ENCODE measurements at places on chromosomes 12 and 14.

DNA sequence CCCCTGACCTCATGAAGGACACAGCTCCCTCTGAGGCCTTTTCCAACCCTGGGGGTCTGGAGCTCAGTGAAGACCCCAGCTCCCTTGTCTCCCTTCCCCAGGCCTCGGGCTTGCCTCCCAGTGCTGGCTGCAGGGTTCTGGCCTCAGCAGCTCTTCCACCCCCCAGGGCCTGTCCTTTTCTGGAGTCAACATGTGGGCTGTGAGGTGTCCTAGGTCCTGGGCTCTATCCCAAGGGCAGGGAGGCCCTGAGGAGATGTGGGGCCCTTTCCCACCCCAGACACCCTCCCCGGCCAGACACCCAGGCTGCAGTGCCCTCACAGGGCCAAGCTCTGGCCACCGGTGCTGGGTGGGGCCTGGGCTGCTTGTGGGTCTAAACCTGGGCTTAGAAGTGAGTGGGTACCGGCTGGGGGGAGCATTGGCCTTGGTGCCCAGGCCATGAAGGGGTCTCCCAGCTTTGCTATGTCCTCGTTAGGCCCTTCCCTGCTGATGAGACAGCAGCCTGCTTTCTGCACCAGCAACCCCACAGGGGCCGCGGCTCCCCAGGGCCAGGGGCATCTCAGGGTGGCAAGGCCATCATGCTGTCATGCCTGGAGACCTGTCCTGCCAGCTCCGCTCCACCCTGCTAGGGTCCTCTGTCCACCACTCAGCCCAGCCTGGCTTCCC lies 2.7 kb upstream of the CRIP2 start:
- DNase-seq = no peak

GRCh38 chr12:120972870-120973543 lies 5.3 kb upstream of the HNF1A start:
- no peak for DNase-seq

- DNase-seq = no peak
Observed at GRCh38 chr12:110004598-110004997, 5.4 kb downstream of the ANKRD13A start.

- DNase-seq = no peak
Observed at GRCh38 chr14:99348816-99349614, 77.0 kb upstream of the BCL11B start.

GRCh38 chr14:48672506-48672905 lies 913.7 kb downstream of the RPS29 start:
- no peak for DNase-seq

DNA sequence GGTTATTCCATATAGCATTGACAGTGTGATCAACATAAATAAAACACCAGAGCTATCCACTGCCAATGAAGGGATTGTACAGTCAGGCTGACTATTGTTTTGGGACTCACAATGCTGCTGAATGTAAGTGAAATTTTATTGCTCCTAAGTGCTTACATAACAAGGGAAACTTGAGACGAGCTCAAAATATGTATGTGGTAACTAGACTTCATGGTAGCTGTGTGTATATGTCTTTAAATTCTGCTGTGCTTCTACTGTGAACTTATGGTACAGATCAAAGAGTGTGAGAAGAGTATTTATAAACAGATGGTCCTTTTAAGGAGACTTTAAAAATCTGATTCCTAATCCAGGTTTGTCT lies 6.9 kb downstream of the FLRT2 start:
- DNase-seq = no peak

DNA sequence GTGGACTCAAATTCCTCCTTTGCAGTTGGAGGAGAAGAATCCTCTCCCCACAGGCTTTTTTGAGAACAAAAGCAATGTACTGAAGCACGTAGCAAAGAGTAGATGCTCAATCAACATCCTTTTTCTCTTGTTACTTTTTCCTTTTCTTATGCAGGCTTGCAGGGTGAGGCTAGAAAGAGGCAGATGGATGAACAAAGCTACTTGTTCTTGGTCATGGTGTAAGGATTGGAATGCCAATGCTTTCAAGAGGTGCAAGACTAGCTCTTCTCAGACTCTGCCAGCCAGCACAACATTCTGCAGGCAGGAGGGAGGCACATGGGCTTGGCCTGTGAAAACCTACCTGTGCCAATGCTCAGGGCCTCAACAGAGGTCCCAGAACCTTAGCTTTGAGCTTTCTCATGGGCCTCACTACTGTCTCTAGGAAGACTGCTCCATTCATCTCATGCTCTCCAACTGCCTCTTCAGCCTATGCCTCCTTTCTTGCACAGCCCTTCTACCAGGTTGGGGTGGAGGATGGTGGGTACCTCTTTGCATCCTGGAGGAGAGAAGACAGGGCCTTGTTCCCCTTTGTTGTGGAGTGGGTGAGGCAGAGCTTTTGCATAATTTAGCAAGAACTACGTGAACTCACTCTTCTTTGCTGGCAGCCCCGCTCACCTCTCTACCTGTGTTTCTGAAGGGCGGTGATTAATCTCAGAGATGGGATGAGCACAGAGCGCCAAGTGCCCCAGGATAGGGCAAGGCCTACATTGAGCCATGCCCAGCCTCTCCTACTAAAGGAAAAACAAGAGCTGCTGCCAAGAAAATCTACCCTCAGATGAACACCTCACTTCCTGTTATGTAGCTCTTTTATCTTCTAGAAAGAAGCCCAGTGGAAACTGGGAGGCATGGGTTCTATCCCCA lies 1119.7 kb downstream of the VRK1 start:
- DNase-seq = no peak

DNA sequence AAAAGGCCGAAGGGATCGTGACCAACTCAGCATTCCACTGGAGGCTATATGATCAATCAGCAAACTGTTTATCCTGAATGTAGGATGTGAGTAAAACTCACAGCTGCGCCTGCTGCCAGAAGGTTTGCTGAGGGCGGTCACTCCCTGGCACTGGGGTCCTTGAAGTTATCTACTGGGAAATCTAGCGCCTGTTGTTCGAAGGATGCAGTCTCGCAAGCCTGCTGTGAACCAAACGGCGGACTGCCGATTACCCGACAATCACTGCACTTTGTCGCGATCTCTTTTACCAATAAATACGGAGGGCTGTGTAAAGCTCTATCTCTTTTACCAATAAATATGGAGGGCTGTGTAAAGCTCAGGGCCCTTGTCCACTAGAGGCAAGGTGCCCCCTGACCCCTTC lies 12.9 kb downstream of the DDX51 start:
- DNase-seq = no peak

DNA sequence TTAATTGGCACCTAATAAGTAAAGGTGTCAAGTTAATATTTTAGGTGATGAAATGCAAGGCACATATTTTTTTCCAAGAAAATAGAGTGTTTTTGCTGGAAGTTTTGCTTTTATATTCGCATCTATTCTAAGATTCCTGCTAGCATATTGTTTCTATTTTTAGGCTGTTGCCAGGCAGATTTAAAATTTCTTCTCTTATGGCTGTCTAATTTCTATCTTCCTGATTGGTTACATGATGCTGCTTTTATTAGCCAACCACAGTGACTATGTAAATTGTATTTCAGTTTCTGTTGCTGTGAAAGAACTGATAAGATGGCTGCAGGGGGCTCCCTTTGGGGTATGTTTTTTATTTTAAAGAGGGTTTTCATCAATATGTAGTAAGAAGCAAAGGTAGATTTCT lies 42.7 kb downstream of the ATF7IP start:
- no peak for DNase-seq

- no peak for DNase-seq
Observed at GRCh38 chr12:64608901-64609535, 1.3 kb upstream of the RASSF3 start.

DNA sequence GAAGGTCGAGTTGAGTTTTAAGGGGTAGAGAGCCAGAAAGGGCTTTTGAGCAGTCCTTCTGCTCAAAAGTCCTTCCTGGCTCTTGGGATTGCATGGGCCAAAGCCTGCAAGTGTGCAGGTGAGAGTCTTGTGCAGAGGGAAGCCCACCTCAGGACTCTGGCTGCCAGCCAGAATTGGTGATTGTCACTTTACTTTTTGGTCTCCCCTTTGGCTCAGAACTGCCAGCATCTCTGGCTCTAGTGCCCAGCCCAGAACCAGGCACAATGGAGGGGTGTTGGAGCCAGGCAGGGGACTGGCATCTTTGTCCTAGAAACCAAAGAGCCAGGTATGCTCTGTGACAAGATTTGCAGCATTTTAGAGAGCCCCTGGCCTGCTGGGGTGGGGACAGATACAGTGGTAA lies 23.5 kb downstream of the FAM222A start:
- DNase-seq = no peak

GRCh38 chr14:22386924-22387775 lies 201.9 kb downstream of the DAD1 start:
- no peak for DNase-seq

DNA sequence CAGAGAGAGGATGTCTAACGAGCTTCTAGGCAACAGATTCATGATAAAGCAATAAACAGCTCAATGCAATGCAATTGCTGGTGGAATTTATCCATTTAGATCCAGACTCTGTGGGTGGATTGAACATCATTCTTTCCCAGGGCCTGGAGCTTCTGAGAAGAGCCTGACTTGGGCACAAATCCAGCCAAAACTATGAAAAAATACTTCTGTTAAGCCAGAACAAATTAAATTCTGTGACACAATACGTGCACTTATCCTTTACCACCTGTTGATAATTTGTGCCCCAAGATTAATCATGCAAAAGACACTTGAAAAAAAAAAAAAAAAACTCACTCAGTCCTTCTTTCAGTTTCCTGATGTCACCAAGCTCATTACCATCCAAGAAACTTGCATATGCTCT lies 446.0 kb upstream of the DCN start:
- DNase-seq = no peak

DNA sequence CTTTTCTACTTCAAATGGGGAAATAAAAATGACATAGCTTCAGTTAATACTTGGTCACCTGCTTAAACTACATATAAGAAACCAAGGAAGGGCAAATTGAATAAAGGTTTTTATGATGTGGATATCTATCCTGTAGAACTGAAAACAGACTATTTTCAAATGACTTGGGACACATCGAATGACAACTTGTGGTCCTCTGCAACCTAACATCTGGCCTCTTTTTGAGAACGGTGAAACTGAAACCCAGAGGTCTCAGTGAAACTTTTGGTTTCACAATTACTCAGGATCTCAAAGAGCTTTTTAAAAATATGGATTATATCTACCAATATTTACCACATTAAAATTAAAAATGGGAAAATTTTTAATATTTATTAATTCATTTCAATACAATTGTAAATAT lies 65.2 kb downstream of the PPP2R5E start:
- no peak for DNase-seq
